Activated T-cell treated with anti-CD3 and anti-CD28 coated beads for 24 hours (primary cell): ENCODE measurements at places on chromosomes 4 and X.

- no peak for DNase-seq
These were observed 11.4 kb upstream of the TIMM8A start for GRCh38 chrX:101359966-101360365.

- no peak for DNase-seq
These were observed 70.4 kb downstream of the STARD8 start for GRCh38 chrX:68717663-68718442.

DNA sequence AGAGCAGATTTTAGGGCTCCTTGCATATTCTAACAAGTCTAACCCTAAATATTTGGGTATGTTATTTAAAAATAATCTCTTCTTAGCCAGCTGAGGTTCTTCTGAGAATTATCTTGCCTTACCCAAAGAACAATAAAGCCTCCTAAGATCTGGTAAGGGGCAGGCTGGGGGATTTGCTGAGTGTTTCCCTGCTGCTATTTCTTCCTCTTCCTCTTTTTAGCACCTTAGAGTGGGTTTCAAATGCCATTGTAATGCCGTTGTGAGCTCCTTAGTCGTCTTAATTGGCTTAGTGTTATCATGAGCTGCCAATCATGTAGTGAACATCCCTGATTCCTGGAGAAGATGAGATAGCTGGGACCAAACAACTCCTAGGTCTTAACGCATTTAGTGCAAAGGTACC, 15.4 kb downstream of the STOX2 start:
- DNase-seq, result no peak

DNA sequence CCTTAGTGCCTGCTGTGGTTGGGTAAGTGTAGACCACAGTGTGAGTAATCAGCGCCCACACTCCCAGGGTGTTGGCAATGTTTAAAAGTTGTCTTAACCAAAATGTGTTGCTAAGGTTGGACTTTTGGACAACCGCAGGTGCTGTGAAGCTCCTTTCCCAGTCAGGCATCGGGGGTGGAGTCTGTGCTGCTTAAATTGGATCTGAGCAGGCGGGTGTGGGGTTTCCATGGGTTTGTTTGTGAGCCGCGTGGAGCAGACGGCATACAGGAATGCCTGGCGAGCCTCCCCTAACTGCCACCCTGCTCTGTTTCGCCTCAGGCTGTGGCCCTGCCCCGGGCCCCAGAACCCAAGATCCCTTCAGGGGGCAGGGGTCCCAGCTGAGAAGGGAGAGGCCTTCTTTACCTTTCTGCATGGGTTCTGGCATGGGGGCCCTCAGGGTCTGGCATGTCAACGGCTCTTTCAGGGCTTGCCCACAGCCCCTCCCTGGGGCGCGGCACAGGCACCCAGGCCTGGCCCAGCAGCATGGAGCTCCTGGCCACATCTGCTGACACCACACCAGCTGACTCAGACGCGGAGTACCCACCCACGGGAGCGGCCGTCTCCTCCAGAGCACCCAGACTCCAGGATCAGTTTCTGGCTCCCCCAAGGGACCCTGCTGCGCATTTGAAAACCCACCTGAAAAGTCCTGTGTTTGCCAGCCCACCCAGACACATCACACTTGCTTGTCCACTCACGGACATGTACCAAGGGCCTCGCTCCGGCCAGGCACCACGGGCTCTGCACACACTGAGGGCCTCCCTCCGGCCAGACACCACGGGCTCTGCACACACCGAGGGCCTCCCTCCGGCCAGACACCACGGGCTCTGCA, 5.1 kb upstream of the SPON2 start:
- no peak for DNase-seq

GRCh38 chr4:20878806-20879205, 178.5 kb downstream of the PACRGL start:
- DNase-seq, result no peak

- no peak for DNase-seq
These were observed 66.5 kb upstream of the TTC29 start for GRCh38 chr4:147012059-147012707.

DNA sequence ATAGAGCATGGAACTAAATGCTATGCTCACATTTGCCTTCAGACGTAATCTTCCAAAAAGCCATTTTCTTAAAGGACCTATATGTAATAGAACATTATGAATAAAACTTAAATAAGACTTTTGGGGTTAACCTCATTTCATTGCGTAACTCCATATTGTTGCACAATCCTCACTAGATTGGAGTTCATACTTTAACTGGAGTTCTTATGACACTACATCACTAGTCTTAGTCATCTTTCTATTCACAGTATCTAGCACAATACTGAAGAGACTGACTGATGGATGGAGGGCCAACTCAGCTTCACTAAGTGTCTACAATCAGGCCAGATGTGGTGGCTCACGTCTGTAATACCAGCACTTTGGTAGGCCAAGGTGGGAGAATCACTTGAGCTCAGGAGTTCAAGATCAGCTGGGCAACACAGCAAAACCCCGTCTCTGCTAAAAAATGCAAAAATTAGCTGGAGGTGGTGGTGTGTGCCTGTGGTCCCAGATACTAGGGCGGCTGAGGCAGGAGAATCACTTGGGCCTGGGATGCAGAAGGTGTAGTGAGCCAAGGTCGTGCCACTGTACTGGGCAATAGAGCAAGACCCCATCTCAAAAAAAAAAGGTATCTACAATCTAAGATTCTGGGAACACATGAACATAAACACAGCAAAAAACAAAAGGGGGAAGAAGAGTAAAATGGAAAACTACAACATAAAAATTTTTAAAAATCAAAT, 80.8 kb upstream of the MAB21L2 start:
- DNase-seq, result no peak

- DNase-seq, result no peak
These were observed 2023.0 kb upstream of the AGA start for GRCh38 chr4:179465131-179465797.

DNA sequence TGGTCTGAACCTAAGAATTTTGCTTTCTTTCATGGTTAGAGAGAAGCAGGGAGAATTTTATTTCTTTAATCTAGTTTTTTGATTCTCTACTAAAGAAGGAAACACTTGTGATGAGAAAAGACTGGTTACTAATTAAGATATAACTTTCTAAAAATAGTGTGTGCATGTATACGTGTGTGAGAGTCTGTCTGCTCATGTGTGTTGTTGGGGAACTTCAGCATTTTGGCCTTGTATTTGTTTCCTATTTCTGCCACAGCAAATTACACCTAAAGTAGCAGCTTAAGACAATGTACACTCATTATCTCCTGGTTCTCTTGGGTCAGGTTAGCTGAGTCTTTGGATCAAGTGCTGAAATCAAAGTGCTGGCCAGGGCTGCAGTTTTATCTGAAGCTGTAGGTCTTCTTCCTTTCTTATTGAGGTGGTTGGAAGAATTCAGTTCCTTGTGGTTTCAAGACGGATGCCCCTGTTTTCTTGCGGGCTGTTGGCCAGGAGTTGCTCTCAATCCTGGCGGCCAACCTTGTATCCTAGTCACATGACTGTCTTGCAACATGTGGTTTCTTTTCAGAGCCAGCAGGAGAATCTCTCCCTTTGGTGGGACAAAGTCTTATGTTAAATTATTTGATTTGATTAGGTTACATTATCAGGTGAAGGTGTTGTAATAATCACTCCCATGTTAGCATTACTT, 188.4 kb upstream of the CLNK start:
- DNase-seq, result no peak

DNA sequence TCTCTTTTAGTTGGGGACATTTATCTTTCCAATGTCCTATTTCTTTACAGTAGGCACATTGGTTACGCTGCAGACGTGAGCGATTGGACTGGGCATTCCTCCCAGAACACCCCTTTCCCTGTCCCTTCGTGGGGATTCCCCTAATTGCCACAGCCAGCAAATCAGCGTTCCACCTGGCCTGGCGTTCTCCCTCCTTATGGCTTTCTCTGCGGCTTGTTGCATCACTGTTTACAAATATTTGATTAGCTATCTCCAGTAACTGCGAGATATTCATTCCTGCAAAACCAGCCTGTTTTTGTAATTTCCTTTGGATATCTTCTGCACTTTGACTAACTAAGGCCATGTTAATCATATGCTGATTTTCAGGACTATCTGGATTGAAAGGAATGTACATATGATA, 202.5 kb upstream of the KLF8 start:
- no peak for DNase-seq

DNA sequence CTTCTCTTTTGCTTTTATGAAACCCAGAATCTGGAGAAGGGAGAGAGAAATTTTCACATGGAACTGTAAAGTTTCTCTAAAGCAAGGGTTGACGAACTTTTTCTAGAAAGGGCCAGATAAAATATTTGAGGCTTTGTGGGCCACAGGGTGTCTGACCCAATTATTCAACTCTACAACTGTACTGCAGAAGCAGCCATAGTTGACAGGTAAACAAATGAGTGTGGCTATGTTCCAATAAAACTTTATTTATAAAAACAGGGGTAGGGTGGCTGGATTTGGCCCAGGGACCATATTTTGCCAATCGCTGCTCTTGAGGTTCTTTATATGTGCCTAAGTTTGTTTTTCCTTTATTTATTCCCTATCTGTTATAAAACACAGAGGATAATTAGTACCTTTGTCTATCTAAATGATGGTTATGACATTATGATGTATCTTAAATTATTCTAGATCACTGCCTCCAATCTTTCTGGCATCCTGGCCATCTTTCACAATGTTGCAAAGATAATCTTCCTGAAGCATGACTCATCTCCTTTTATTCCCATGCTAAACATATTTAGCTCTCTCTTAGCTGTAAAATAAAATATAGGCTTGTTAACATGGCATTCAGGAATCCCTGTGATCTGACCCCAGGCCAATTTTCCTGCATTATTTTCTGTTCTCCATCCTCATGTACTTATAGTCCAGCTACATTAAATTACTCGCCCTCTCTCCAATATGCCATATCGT, 106.8 kb upstream of the CBLL2 start:
- DNase-seq, result no peak

- DNase-seq, result no peak
These were observed 195.4 kb downstream of the AFAP1 start for GRCh38 chr4:7744142-7744804.

DNA sequence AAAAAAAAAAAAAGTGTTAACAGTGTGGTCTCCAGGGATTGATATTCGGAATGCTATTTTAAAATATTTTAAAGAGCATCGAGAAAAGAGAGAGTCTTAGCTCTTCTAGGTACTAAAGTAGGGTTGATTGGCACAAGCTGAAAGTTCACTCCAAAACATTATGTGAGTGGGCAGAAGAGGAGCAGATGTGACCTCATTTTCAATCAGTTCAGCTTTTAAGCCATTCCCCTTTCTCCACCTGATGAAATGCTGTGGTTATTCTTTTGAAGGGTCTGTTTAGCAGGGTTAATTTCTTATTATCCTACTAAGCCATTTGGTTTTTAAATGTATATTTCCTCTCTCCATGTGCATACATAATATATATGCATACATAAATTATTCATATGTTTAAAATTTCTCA, 69.2 kb downstream of the GALNT7 start:
- no peak for DNase-seq

DNA sequence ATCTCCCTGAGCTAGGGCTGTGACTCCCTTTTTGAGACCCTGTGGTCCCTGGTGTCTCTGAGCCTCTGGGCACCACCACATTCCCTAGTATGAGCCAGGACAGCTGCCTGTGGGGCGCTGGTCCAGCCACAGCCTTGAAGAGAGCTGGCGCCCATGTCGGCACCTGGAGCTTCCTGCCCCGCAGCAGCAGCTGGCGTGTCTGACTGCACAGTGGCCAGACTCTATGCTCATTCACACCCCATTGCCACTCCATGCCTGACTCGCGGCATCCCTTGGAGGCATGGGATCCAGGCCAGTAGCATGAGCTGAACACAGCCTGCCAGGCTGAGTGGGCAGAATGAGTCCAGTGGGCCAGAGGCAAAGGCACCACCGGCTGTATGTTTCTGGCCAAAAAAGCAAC, 8.3 kb upstream of the SPP1 start:
- DNase-seq, result no peak

DNA sequence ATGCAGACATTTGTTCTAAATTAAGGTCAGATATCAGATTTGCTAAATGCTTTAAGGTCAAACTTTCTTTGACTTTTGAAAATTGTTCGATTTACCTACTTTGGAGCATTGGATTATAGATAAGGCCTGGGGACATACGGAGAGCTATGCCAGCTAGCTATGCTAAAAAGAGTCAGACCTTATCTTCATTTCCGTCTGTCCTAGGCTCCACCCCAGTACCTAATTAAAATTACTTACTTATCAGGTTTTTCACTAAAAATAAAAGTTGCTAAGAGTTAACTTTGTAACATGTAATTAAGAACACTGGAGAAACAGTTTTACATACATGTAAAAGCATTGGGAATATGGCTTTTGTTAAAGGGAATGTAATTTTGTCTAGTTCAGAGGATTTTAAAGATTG, 7.1 kb upstream of the TMEM35A start:
- DNase-seq, result no peak

DNA sequence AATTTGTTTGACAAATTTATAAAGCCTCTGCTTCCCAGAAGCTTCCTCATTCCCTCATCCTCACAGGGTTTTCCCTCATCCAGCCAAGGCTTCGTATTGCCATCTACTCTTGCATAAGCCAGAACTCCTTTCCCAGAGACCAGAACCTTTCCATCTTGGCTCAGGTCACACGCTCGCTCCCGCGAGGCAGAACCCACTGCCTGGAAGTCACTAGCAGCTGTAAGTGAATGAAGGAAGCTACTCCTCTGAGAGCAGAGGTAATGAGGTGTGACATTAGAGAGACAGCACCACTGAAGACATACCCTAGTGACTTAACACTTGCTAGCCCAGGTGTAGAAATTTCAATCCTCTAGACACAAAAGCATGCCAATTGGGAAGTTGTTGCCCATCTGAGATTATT, 52.5 kb downstream of the LHFPL1 start:
- no peak for DNase-seq

DNA sequence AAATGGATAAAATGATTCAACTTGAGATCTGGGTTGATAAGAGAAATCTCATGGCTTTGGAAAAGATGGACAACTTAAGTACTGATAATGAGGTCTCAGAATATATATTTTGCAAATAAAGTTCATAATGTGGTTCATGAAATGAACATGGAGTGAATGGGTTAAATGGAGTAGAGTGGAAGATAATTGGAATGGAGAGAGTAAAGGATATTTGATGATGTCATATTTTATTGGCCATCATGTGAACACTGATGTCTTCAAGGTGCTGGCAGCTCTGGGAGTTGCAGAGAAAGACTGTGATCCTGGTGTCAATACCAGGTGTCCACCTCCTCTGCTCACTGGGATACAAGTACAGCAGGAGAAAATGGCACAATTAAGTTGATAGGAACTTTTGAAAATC, 133.9 kb upstream of the ZXDA start:
- DNase-seq, result no peak

GRCh38 chr4:17561195-17561909, 15.6 kb upstream of the LAP3 start:
- DNase-seq, result no peak

- DNase-seq, result no peak
These were observed 92.7 kb upstream of the NDST3 start for GRCh38 chr4:117941611-117942010.

GRCh38 chr4:11297627-11298026, 131.1 kb downstream of the HS3ST1 start:
- DNase-seq, result no peak
